ENCODE measurements at places on chromosomes 4 and X.

DNA sequence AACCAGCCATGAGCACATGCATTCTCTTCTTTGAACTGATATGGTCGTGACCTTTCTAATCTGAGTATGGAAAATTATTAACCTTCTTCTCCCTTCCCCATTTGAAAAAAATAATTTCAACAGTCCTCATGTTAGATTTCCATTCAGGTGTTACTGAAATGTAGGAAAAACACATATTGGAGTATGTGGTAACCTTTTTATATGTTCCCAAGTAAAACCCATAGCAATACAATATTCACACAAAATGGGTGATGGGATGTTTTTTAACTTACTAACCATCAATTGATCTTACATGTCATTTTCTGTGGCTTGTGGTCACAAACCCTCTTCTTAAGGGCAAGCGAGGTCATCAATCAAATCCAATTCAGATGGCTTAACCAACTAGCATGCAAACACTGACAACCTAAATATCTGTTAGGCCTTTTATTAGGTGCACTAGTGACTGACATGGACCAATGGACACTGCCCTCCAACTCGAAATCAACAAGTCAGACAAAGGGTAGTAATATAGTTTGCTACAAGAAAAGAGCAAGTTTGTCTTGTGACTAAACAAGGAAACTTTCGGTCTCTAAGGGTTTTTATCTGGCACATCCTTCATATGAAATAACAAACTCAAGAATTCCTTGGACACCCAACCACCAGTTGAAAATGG is 74.3 kb downstream of the CAMK2D start:
- no peak for DNase-seq

DNA sequence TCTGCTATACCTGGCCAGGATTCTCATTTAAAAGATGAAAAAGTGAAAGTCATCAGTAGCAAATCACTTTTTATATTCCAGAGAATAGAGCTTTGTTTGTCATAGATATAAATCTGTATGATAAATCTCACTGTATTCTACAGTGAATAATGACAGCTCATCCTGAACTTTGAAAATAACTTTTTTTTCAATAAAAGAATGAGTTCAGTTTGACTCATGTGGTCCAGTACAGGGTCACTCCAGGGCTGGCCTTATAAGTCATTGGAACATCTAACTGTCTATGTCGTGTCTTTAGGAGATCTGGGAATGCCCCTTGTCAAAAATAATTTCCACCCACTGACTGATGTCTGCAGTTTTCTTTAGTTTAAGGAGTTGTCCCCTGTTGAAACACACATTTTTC is 18.5 kb upstream of the CXCL8 start:
- DNase-seq: no peak

- DNase-seq: no peak
Measured at GRCh38 chrX:97692575-97692974, 808.9 kb downstream of the RPA4 start.

DNA sequence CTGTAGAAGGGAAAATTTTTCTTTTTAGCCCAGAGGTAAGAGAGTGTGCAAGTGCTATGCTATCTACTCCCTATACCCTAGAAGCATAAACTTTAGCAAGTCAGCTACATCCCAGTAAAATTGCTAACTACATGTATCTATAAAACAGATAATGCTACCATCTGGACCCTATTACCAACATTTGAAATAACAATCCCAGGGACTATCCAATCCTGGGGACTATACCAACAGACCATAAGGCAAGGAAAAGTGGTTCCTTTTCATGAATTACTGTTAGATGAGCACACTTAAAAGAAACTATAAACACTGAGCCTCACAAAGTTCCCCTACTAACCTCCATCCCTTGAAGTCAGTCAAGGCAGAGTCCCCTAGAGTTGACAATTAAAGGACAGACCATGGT is 213.6 kb upstream of the VEGFC start:
- no peak for DNase-seq

- DNase-seq: no peak
Measured at GRCh38 chrX:110836982-110837381, 41.4 kb upstream of the CHRDL1 start.

DNA sequence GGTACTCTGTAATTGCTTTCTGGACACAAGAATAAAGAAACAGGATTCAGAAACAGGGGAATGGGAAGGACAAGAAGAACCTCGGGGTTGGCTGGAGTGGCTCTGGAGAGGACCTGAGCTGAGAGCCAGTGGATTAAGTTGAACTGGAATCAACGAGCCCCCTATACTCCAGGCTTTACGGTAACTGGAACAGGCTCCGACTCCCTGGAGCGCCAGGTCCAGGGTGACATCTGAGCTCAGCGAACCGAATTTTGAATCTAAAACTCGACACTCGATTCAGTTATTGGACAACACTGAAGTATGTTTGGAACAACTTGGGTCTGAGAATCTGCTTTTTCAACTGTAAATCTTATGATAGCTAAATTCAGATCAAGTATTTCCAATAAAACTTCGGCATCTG is 23.9 kb downstream of the HMX1 start:
- DNase-seq: no peak

DNA sequence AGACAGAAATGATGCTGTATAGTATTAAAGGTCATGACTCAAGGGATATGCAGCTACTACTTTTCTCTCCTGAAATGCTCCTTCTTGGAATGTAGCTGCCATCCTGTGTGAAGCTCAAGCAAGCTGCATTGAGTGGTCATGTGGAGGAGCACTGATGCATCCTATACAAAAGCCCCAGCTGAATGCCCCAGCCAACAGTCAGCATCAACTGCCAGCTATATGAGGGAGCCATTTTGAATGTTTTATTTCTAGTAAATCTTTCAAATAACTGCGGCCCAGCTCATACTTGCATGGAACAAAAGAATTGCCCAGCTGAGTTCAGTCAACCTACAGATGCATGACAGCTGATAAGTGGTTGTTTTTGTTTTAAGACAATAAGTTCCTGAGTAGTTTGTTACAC is 165.0 kb upstream of the GEMIN8 start:
- no peak for DNase-seq

DNA sequence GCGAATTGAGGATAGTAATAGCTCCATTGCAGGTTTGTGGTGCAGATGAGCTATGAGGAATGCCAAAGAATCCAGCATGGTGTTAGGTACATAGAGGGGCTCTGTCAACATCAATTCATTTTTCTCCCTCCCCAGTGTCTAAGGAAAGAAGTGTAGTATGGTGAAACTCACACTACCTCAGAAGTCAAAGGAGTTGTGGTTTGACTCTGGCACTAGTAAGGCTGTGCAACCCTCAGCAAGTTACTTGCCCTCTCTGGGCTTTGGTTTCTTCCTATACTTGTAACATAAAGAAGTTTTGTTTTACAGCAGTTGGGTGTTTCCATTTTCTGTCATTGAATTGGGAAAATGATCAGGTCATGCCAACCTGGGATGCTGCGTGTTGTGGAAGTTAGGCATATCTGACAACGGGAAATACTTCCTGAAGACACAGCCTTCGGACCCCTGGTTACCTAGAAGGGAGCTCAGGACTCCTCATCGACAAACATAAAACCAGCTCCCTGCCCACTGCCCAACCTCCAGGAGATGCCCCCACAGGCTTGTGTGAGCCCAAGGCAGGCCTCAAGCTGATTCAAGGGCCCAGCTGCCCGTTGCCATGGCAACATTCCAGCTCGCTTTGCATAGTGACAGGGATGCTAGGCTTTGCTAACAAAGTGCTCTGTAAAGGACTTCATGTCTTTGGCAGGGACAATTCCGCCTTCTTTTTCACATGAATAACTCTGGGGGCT is 71.4 kb downstream of the RTL5 start:
- DNase-seq: no peak

GRCh38 chrX:65900850-65901844 is 138.7 kb downstream of the VSIG4 start:
- DNase-seq: no peak

DNA sequence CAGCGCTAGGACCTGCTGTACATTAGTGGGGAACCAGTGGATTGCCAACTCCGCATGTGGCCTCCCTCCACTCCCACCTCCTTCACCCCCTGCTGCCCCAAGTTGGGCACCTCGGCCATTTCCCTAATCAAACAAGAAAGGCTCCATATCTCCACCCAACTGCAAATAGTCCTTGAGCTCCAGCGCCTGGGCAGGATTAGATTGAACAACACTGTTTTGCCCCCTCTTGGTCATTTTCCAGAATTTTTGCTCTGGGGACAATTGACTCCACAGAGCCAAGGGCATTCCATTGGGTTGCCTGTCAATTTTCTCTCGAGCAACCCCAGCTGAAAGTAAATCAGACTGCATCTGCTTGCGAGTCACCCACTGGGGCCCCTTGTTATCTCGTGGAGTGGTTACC is 29.6 kb downstream of the CXCL13 start:
- DNase-seq: no peak

- no peak for DNase-seq
Measured at GRCh38 chrX:5672099-5672498, 556.6 kb downstream of the NLGN4X start.

- no peak for DNase-seq
Measured at GRCh38 chr4:138494931-138495330, 252.8 kb upstream of the SLC7A11 start.

GRCh38 chr4:71833232-71833900 is 49.5 kb upstream of the GC start:
- DNase-seq: no peak

DNA sequence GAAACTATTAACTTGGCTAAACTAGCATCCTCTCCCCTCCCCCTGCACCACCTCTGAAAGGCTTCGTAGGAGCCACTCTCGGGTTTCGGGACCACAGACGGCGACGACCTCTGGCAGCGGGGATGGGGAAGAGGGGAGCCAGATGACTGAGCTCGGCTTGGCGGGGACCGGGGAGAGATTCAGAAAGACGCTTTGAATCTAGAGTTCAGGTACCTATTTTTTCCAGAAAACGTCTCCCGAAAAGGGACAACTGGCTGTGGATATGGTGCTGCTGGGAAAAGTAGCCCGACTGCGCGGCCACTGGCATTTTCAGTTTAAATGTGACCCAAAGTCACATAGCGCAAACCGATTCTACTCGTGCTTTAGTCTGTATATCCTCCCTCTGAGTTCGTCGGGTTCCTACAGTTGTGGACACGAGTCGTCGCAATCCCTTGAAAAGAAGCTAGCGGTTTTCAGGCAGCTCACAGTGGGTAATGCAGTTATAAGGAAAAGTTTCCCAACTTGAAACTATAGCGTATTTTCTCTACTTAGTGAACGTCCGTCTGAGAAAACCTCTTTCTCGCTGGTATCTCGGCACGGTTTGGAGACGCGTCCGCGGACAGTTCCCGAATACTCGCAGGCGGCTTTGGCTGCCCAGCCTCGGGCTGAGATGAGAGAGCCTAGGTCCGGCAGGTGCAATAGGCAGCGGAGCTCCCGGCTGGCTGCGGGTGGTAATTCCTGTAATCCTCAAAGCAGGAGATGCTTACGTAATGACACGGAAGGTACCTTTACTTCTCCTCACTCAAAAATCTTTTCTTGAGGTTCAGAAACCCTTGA is 1.3 kb downstream of the PARM1 start:
- peak; percentile 69 for DNase-seq

GRCh38 chrX:65933085-65933589 is 106.7 kb downstream of the VSIG4 start:
- no peak for DNase-seq

DNA sequence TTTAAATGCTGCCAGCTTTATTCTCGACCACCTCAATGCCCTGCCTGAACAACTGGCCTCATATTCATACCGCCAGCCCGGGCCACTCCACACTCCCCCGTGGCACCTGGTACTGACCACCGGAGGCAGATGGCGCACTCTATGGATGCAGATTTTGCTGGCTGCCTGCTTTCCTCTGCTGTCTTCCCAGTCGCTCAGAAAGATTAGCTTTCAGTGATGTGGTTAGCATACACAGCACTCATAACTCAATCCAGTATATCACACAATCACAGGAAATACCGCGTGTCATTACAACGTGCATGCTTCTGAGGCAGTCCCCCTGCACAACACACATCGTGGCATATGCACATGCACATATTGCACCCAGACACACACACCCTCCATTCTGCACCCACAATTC is 147.2 kb upstream of the BCOR start:
- no peak for DNase-seq

DNA sequence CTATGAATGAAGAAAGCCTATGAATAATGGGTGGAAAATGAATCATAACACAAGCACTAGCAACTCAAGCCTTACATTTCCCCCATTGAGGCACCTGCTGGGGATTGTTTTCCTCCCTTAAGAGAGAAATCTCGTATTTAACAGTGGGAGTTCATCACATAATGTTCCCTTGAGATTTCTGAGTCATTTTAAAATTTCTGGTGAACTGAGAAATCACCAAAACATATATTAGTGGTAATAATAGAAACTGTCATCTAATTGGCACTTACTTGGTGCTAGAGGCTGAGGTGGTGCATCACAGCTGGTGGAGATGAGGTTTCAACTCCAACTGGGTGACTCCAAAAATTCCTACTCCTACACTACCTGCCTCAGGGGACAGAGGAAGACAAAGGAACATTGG is 561.3 kb upstream of the LCORL start:
- no peak for DNase-seq

- no peak for DNase-seq
Measured at GRCh38 chrX:101163166-101163565, 56.4 kb upstream of the DRP2 start.

- no peak for DNase-seq
Measured at GRCh38 chrX:39921838-39922237, 175.9 kb downstream of the BCOR start.

GRCh38 chr4:149279776-149280175 is 535.9 kb downstream of the IQCM start:
- no peak for DNase-seq

GRCh38 chrX:96982161-96982560 is 98.5 kb downstream of the RPA4 start:
- no peak for DNase-seq

DNA sequence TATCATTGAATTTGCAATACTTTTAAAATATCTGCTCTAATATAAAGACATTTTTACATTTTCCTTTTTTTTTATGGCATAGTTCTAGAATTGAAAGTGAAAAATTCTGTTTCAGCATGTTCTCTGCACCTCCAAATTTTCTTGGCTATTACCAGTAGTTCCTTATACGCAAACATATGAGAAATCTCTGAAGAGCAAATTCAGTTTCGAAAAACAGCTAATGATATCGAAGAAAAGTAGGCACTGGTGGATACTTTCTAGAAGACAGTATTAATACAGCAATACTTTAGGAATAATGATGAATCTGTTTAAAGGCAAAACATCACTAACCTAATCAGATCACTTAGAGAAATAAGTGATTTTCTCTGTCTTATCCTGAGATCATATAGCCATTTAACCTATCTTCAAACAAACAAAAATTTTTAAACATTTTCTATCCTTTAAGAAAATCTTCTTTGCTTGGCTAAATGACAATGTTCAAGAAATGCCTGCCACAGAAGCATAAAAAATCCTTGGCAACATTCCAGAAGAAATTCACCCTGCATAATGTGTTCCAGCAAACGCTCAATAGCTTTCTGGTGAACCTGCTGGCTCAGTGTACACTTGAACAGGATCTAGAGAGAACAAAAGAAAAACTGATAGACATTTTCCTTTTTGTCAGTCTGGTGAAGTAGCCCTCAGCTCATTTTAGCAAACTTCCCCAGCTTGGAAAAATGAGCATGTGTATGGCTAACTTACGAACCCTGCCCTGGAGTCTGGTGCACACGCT is 51.2 kb upstream of the KLF3 start:
- peak; percentile 42 for DNase-seq

Data from hepatocyte (in vitro differentiated cells).